ENCODE measurements at places on chromosomes 7 and 10.

GRCh38 chr10:91694170-91694794, 61.4 kb upstream of the PPP1R3C start:
- no peak for DNase-seq

DNA sequence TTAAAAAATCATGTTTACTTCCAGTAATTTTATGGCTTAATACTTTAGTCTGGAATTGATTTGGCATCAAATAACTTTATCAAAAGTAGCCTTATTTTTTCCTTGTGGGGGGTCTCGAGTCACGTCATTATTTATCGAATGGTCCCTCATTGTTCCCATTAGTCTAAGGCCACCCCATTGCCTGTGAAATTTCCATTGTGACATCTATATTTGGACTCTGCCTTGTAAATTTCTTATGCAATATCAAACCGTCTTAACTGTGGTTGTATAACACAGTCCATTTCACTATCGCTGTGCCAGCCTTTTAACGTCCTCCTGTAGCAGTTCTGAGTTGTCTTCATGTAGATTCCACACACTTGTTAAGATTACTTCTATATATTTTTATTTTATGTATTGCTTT, 103.9 kb upstream of the RET start:
- DNase-seq, result no peak

DNA sequence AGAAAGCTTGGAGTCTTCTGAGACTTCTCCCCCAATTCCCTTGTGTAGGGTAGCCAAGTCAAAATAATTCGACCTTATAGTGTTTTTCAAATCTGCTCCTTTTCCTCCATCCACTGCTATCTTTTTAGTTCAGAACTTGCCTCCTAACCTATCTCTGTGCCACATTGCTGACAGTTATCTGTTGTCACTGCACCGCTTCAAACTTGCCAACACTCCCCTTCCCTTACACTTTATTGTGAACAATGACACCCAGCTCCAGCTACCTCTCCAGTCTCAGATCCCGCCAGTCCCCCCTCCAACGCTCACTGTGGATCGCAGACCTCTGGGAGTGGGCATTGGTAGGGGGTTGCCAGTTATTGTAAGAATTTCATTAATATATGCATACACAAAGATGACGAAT, 16.3 kb upstream of the HPS1 start:
- DNase-seq, result no peak

DNA sequence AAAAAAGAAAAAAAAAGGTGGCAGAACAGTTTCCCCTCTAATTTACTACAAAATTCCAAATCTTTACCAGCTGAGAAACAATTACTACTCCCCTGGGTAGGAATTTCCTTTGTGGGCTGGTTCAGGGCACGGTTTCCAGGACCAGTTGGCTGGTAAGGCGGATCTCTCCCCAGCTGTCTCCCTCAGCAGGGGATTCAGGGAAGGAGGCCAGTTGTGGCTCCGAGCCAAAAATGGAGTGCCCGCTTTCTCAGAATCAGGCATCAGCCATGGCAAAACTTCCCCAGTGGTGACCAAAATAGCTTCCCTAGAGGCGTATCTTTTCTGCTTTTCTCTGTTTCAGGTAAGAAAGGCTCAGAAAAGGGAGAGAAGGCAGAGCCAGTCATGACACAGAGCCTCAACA, 91.2 kb downstream of the ZNF22 start:
- no peak for DNase-seq

DNA sequence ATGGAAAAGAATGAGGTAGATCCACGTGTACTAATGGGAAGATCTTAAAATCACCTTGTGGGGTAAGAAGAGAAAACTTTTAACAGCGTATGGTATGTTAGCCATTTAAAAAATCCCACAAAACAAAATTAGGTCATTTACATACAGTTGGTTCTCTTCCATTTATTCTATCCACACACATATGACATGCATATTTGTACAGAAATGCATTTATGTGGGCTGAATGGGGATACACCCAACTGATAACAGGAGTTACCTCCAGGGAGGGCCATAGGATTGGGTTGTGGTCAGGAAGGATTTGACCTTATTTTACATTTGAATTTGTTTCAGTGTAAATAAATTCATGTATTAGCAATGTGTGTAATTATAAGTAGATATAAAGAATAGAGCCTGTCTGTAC, 71.5 kb downstream of the MCMBP start:
- no peak for DNase-seq

- DNase-seq, result no peak
These were observed at the start of gene GRM3 for GRCh38 chr7:86643561-86644281. Gene GRM3, plus strand, starts transcription at chr7:86643909. Its CDS starts 121,237 bp downstream, at chr7:86765146.

DNA sequence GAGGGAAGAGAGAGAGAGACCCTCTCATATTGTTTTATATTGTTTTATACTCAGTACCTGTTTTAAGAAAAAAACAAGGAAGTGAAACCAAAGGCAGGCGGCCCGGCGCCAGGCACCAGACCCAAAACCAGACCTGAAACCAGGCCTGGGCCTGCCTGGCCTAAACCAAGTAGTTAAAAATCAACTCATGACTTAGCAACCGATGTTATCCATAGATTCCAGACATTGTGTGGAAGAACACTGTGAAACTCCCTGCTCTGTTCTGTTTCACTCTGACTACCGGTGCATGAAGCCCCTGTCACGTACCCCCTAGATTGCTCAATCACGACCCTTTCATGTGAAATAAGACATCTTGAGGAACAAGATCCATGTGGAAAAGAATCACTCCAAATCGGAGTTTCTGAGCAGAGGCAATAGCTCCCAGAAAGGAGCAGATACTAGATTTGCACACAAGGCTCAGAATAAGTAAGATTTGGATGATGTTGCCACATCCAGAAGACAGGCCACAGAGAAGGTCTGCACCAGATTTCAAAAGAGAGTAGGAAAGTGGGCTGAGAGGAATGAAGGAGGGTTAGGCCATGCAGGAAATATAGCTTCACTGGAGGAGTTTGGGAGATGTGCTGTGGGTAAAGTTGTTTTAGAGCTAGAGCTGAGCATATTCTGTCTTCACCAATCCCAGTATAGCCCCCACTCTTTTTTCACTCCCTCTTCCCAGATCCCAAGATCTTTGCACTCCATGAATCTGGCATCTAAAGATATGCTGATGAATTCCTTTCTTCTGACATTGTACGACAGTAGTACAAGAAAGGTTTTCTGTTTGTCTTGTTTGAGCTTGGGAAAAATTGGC, 8.8 kb upstream of the ZNF248 start:
- DNase-seq, result no peak

- DNase-seq, result no peak
These were observed 1.2 kb upstream of the TMEM243 start for GRCh38 chr7:87220734-87221215.

GRCh38 chr7:33193308-33193864, 64.0 kb downstream of the BBS9 start:
- DNase-seq, result no peak

DNA sequence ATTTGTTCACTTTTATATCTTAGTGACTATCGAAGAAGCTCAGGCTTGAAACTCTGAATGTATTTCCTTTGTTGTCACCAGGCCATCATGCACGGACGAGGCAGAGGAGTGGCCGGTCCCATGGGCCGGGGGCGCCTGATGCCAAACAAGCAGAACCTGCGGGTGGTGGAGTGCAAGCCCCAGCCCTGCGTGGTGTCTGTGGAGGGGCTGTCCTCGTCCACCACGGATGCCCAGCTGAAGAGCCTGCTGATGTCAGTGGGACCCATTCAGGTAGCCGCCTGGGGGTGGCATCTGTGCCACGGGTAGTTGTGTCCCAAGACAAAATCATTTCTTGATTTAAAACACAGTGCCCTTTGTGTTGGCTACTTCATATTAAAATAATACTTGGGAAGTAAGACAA, 45.9 kb downstream of the SHH start:
- no peak for DNase-seq

- no peak for DNase-seq
These were observed 57.1 kb downstream of the STK17A start for GRCh38 chr7:43639858-43640491.

- DNase-seq, result no peak
These were observed 254.5 kb upstream of the RNF32 start for GRCh38 chr7:156386097-156386496.

- no peak for DNase-seq
These were observed 559 bp downstream of the KCNMA1 start for GRCh38 chr10:77636967-77637531.

DNA sequence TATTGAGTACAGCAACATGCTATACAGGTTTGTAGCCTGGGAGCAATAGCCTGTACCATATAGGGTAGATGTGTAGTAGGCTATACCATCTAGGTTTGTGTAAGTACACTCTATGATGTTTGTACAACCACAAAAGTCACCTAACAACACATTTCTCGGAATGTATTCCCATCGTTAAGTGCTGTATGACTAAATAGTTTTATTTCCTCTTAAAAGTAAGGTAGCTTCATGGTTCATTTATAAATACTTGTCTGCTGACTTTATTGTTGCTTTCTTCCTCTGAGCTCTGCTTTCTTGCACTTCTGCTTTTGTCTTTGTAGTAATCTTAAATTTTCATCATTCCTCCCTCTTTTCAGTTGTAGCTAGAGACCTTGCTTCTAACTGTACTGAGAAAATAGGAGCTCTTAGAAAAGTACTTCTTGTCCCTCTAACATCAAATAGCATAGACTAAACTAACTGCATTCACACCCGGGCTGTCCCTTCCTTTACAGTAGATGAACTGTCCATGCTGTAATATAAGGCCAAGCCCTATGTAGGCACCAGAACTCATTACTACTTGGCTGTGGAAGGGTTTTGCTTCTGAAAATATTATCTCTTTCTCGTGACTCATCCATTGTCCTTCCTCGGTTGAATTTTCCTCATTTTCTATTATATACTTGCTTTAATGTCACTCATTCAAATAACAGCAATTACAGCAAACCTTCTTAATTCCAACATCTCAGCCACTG, 55.4 kb upstream of the FAM3C start:
- no peak for DNase-seq

GRCh38 chr10:121522831-121523230, 75.4 kb downstream of the FGFR2 start:
- DNase-seq, result no peak

GRCh38 chr10:81303656-81304055, 571.3 kb upstream of the NRG3 start:
- DNase-seq, result no peak

GRCh38 chr10:124992462-124993344, 50.8 kb downstream of the ZRANB1 start:
- no peak for DNase-seq

DNA sequence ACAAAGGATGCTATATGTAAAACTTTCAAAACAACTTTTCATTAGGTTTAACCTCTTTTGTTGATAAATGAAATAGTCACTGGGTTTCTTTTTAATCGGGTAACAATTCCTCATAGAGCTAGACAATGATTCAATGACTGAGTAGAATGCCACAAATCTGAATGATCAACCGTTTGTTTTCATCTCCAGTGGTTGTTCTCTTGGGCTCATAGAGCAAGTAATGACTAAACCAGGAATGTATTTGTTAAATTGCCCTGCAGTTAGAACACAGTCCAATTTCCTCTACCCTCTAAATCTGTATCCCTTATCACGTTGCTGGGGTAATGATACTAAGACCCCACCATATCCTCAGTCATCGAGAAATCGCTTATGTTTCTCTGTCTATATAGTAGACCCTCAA, 40.0 kb downstream of the CNNM1 start:
- no peak for DNase-seq

DNA sequence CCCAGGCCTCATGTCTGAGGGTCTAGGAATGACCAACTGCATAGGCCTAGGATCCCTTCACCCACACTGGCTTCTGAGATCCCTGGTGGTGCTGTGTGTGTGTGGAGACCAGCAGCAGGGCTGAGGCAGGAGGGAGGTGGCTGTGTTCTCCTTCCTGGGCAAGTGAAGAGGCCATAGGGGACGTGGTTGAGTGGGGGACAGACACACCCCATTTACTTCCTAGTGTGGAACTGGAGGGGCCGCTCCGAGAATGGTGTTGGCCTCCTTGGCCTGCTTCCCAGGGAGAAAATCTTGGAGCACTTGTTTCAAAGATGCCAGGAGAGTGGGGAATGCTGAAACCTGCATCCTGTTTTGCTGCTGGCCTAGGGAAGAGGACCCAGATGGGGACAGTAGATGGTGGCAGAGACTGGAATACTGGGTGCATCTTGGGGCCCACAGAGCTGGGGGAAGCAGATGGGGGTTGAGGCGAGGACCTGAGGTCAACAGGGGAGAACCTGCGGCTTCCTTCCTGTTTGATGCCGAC, 19.1 kb downstream of the UBTD1 start:
- DNase-seq, result no peak

DNA sequence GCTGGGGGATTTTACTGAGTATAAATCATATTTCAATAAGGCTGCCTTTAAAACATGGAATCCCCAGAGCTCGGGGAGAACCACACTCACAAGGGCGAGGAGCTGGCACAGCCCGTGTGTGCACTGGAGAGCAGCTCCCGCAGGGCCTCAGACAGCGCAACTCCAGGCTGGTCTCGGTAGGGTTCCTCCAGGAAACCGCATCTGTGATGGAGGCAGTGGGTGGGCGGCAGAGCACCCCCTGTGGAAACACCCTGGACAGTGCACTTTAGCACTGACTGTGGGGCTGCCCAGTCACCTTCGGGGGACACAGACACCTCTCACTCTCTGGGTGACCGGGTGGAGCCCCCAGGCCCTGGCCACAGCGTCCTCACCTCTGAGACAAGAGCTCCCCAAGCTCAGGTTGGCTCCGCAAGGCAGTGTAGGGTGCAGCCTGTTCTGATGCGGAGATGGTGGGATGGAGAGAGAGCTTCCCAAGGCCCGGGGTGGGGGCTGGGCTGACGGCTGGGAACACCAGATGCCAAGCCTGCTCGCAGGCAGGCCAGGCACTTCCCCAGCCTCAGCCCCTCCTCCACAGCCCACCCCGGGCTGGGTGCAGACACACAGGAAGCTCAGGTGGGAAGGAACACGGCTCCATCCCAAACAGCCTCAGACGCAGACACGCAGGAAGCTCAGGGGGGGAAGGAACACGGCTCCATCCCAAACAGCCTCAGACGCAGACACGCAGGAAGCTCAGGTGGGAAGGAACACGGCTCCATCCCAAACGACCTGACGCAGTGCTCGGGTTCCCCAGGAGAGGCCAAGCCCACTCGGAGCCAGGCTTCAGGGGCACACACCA, 224.4 kb downstream of the MAD1L1 start:
- no peak for DNase-seq

GRCh38 chr7:36547416-36547815, 157.8 kb downstream of the ANLN start:
- DNase-seq, result no peak

All from stimulated activated CD4-positive, alpha-beta T cell treated with anti-CD3 and anti-CD28 coated beads, Interleukin-1b, Interleukin-23, amount 100 ng/mL, for 1 hour (primary cell).